Natural killer cell treated with Interleukin-12 subunit alpha and Interleukin-12 subunit beta and Interleukin-15 and Interleukin-18, amount 100 ng/mL, for 72 hours (primary cell): ENCODE measurements at places on chromosomes 16 and 17. TPM values are rescaled to one million over a fixed set of nuclear protein-coding genes. Genes with fewer than 3 reads are reported as not detected.

ANKFN1 gene
- not detected for total RNA-seq

DOC2B gene
- 17.9 TPM for total RNA-seq

PNMT gene
- total RNA-seq, result not detected

OTOP3 gene
- not detected for total RNA-seq

MCRIP2 gene
- 57.7 TPM for total RNA-seq

EFCAB3 gene
- total RNA-seq, result not detected

FAAP100 gene
- total RNA-seq, result 76.6 TPM

IL21R gene
- total RNA-seq, result 64.4 TPM

DNA sequence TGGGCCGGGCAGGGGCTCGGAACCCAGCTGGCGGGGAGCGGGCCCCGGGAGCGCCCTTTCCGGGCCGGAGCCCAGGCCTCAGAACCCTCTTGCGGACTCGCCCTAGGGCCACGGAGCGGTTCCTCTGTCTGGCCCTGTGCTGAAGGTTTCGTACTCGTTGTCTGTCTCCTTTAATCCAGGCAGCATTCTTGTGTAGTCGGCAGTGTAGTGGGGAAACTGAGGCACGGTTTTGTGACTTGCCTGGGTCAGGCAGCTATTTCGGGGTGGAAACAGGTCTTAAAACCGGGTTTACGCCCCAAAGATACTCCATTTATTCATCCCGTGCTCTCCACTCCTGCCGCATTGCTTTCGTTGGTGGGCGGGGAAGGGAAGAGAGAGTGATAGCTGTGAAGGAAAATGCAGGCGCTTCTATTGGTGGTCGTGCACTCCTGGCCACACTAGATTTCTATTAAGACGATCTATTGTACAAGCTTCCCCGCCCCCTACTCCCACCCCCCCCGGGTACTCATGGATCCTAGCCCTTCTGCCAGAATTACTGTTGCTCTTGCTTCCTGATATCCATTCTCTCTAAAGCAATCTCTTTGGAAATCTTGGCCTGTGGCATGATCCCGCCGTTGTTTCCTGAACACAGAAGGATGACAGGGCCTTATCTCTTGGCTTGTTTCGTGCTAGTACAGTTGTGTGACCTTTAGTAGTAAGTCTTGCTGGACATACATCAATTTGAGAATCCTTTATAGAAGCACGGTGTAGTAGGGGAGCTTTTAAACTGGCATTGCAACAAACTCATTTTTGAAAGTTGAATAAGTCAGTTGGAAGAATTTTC is 751 bp downstream of the DCAF7 start:
- H3K27me3 ChIP-seq, result no peaks in the 10 kb centered on the region
- peaks cover 35% of the 10 kb centered on the region for H3K4me1 ChIP-seq
- peak overlapping the region; percentile 95 for H3K4me3 ChIP-seq
- no peak for DNase-seq
